Upper lobe of right lung (tissue), 1 donor: ENCODE measurements at places on chromosomes 16 and 17. TPM values are rescaled to one million over a fixed set of nuclear protein-coding genes. Genes with fewer than 3 reads are reported as not detected.

DNA sequence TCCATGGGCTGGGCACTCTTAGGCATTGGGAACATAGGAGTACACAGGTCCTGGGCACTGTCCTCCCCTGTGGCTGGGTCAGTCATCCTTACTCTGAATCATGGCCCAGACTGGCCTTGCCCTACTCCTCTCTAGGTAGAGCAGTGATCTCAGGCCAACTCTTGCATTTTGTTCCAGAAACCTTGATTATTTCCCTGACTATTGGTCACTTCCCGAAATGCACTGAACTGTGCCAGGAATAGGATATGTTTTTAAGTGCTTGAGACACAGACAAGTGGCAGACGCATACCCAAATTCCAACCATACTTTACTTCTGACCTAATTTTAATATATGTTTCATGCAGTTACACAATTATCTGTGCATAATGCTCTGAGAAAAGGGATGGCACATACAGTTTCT is 10.3 kb downstream of the KRABD2 start:
- no peaks in the 10 kb centered on the region for H3K4me1 ChIP-seq
- no peak overlapping the region for H3K27ac ChIP-seq
- H3K27me3 ChIP-seq: no peaks in the 10 kb centered on the region
- peaks cover 19% of the 10 kb centered on the region for H3K36me3 ChIP-seq
- no peak overlapping the region for H3K4me3 ChIP-seq

DNA sequence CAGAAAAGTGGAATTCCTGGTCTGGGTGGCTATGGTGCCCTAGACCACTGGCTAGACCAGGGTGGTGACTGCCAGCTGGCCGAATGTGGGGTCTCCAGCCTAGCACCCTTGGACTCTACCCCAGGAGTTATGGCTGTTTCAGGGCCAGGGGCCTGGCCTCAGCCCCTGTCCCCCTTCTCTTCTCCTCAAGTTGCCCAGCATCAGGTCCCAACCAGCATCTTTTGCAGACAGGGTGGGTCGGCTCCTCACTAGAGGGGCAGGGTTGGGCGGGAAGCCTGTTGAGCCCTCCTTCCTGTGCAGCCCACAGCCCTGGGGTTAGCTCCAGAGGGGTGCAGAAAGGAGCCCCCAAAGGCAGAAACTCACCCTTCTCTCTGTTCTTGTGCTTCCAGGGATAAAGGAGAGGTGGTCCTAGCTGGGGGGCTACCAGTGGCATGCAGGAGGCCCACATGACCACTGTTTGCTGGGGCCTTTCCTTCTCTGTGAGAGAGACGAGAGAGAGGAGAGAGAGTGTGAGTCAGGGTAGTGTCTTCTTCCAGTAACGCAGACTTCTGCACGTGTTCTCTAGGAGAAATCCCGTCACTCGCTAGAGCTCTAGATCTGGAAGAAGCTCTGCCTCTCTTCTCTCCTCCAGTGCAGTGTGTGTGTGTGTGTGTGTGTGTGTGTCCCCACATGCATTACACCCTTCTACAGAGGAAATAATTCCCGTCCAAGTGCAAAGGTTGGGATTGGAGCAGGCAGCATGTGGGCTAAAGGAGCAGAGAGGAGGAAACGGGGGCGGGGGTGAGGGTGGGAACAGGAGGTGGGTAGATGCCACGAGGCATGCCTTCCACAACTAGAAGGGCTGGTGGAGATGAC is 209.4 kb downstream of the SEC14L1 start:
- H3K4me3 ChIP-seq: no peak overlapping the region
- H3K4me1 ChIP-seq: peaks cover 18% of the 10 kb centered on the region
- H3K27me3 ChIP-seq: no peaks in the 10 kb centered on the region
- H3K27ac ChIP-seq: peak overlapping the region; percentile 63

DNA sequence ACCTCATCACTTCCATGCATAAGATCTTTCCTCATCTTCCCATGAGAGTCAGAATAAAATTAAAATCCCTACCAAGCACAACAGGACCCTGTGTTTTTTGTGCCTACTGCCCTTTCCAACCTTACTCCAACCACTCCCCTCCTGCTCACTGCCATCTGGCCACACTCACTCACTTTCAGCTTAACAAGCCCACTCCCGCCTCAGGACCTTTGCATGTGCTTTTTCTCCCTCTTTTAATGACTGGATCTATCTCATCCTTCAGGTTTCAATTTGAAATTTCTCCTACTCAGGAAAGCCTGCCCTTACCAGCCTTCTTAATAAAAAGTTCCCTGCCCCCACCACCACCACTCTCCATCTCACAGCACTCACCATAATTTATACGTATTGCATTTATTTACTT is 14.7 kb downstream of the C17orf67 start:
- no peak overlapping the region for H3K27ac ChIP-seq
- no peak overlapping the region for H3K4me3 ChIP-seq
- no peaks in the 10 kb centered on the region for H3K27me3 ChIP-seq
- no peaks in the 10 kb centered on the region for H3K36me3 ChIP-seq
- DNase-seq: no peak
- peaks cover 7% of the 10 kb centered on the region for H3K4me1 ChIP-seq

The BRICD5 gene
- total RNA-seq: 7.5 TPM

The TUBB3 gene
- total RNA-seq: 1.5 TPM

The GP2 gene
- total RNA-seq: not detected

The SLC38A8 gene
- total RNA-seq: not detected

The SLC52A1 gene
- total RNA-seq: 0.26 TPM
